Activated CD8-positive, alpha-beta memory T cell treated with anti-CD3 and anti-CD28 coated beads for 24 hours (primary cell): ENCODE measurements at places on chromosomes 5 and 9.

DNA sequence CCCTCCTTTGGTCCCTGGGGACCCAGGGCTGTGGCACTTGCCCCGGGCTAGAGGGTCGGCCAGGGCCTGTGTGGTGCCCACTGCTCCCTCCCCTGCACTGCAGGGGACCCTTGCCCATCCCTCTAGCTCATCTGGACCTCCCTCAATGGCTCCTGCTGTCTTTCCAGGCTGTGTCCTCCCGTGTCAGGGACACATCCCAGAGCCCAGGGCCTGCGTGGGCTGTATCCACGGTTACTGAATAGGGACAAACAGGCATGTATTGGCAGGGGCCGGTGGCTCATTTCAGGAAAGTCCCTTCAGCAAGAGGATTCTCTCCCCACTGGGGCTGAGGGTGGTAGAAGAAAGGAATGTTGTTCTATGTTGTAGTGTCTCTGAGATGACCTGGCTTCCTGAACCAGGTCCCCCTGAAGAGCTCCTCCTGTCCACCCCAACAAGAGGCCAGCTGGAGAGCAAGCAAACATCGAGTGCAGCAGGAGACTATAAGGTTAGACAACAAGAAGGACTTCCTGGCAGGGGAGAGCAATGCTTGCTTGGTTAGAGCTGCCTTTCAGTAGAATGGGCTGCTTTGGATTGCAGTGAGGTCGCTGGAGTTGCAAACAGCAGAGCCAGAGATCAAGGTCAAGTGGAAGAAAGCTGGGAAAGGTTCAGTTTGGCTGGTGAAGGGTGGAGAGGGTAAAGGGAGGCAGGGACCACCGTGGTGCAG, 1.0 kb upstream of the CRB2 start:
- DNase-seq, result no peak

DNA sequence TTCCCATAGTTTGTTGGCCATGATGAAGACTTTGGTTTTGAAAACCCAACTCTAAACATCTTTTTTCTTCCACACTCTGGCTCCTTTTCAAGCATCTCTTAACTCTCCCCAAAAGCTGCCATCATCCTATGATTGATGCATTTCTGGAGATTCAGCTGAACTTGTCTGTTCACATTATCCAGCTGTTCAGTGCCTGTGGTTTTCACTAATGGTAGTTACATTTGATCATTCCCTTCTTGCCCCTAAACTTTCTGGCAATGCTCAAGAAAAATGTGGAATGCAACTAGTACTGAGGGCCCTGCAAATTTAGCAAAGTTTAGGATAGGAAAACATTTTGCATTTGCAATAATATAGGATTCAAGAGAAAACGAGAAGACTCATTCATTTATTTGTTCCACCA, 267.5 kb downstream of the ENC1 start:
- DNase-seq, result no peak

DNA sequence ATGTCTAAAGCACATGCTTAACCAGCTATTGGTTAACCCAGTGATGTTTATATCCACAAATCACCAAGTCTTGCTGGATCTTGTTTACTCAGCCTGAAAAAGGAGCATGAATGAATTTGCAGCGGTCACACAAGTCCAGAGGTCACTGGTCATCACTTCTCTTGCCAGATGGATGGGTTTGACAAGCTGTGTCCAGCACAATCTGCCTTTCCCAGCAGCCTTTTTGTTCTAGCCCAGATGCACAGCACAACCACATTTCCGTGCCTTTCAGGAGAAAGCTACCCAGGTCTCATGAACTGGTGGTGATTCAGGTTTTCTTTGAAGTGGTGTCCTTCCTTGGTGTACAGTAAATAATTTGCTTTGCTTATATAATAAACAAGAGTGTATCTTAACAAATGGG, 32.1 kb downstream of the TMEM252 start:
- no peak for DNase-seq

- no peak for DNase-seq
Observed at GRCh38 chr5:42621242-42621641, 135.4 kb upstream of the CCDC152 start.

DNA sequence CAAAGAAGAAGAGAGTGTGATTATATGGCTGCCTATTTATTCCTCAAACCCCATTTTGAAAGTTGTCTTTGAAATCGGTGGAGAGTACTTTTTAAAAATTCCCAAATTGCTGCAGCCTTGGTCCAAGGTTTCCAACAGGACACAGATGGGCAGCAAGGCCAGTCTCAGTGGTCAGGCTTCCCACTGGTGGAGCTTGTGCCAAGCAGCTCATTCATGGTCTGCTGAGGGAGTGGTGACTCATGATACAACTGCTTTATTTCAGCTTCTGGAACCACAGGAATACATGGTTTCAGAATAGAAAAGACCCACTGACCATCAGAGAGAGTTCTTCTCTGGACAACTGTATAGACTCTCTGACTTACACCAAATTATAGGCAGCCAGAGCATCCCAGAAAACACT, 673.1 kb upstream of the KLF4 start:
- no peak for DNase-seq

DNA sequence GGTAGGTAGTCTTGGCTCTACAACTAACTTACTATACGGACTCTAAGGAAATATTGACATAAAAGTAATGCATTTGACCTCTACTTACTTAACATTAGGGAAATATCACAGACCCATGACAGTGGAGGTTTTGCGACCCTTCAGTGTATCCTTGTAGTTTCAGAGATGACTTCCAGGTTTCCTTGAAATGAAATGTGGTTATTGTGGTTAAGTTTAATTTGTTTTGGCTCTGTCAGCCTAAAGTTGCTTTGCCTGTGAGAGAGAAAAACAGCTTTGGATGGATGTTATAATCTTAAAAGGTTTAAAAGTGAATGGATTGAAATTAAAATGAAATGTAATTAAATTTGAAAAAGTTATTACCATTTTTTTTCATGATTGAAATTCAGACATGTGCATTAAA, 42.9 kb downstream of the LRRTM2 start:
- no peak for DNase-seq

GRCh38 chr5:174282391-174282790, 236.9 kb downstream of the NSG2 start:
- no peak for DNase-seq

GRCh38 chr5:10902145-10902544, 141.1 kb upstream of the DAP start:
- no peak for DNase-seq
